Neural progenitor cell (in vitro differentiated cells): ENCODE measurements at places on chromosomes 7 and 10.
A peak's percentile ranks its signal among the peaks of the same experiment; 100 is the strongest.

DNA sequence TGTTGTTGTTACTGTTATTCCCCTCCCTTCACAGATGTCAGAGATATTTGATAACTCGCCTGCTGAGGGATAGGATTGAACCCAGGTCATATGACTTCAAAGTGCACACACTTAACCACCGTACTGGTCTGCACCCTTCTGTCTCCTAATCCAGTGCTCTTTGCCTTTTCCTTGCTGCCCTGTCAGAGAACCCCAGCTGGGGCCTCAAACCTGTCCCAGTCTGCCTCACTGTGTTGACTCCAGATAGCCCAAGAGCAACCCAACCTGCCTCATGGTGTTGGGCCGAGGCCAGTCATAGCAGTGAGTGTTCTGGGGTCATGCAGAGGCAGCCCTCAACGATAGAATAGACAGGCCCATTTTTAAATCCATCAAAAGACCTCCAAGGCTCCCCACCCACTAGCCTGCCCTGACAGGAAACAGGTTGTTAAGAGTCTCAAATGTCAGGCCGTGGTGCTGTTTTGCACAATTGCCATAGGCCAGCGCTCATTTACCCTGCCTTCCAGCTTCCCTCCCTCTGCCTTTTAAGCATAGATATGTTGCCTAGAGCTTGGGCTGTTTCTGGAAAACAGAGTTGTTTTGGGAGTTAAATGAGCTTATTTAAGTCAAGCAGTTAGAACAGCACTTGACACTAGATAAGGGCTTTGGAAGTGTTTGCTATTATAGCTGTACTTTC, 37.0 kb upstream of the PDCD4 start:
- peak; percentile 60 for DNase-seq

DNA sequence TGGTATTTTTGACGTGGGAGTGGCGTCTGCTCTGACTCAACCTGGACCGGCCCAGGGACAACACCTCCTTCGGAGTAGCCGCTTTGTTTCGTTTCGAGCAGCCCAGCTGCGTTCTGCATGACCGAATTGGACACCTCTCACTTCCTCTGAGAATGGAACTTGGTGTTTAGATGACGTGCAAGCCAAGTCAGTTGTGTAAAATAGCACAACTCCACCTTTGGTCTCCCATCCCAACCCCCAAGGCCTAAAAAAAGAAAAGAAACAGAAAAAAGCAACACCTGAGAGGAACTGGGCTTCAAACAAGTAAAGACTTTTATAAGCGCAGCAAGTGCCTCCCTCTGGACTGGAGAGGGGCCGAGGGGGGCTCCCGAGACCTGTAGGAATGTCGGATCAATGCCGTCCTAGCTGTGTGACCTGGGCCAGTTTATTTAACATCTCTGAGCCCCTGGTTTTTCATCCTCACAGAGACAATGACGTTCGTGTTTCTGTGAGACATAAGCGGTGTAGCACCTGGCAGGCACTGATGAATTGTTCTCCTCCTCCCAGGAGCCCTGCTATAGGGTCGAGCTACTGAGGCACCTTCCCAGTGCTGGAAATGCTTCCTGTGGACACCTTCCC, 52.0 kb upstream of the SMNDC1 start:
- no peak for DNase-seq

GRCh38 chr7:115474137-115474536, 552.2 kb downstream of the MDFIC start:
- no peak for DNase-seq

GRCh38 chr7:55774327-55775050, 88.1 kb downstream of the SEPTIN14 start:
- no peak for DNase-seq

DNA sequence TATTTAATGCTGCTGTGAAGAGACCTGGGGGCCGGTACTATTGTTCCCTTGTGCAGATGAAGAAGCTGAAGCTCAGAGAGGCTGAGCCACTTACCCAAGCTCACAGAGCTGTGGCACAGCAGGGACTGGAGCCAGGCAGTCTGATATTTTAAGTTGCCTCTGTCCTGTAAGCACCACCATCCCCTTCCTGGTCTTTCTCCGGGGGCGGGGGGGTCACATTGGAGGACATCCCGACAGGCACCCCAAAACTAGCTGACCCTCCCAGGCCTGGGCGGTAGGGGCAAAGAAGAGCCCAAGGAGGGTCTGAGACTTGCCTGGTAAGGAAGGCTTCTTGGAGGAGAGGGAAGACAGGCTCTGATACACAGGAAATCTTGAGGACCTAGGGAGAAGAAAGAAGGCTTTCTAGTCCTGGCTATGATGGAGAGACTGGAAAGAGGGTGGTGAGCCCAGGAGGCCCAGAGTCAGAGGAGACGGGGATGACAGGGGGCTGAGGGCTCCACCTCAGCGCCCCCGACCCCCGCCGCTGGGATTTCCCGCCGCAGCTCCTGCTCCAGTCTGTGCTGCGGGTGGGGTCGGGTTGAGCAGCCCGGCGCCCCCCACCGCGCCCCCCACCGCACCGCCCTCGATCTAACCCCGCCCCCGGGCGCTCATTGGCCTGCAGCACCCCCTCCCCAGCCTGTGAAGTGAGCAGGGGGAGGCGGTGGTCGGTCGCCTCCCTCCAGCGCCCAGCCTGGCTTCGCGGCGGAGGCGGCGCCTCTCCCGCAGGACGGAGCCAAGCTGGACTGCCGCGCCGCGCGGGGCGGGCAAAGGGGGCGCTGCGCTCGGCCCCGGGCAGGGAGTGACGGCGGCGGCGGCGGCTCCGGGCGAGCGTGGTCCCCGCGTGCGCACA, at the start of gene ADCYAP1R1:
ADCYAP1R1 (plus strand) TSS at position 711 of the 889 bp plus-strand sequence. CDS start 10,957 bp downstream, outside the sequence.
- DNase-seq: peak; percentile 84

DNA sequence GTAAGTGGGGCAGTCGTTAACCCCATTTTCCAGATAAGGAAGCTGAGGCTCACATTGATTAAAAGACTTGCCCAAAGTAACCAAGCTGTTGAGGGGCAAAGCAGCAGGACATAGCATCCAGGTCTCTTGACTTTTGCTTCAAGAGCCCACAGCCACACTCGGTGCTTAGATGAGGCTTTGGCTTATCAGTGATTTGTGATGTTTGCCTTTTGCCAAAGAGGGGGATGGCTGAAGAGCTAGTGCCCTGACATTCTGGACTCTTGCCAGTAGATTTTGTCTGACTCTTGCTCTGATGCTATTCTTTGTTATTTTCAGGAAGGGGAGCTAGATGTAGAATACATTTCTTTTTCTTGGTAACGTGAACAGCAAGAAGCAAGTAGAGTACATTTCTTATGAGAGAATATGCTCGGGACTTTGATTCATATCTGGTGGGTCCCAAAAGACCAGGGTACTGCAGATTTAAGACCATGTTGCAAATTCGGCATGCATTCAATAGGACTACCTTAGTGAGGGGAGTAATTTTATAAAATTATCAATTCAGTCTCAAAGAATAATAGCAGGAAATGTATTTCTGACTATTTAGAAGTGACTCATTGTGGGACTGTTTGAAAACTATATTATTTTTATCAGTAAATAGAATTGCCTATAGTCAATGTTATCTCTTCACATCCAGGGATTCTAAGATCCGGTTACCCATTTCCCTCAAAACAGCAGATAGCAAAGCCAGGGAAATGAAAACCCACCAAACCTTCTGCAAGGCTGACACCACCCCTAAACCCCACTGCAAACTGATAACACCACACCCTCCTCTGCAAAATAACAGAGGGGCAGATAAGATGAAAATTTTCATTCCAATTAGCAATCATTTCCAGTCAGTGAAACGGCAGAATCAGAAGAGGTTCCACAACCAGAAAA, 180.0 kb upstream of the BMPER start:
- no peak for DNase-seq

DNA sequence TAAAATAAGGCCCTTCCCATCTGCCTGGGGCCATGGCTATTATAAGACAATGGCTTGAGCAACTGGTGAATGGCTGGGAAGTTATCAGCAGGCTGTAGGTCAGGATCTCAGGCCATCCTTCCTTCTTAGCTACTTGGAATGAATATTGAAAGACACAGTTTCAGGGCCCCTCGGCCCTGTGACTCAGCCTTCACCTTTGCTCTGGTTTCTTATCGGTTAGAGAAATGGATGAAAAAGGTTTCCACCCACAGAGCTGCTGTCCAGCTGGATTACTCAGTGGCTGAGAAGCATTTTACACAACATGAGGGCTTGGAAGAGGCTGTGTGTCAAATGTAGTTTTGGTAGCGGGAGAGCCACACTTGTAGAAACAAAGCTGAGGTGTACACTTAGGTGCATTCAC, 9.4 kb downstream of the ACSL5 start:
- no peak for DNase-seq

GRCh38 chr10:4018054-4018511, 233.1 kb upstream of the KLF6 start:
- no peak for DNase-seq
